ENCODE measurements at places on chromosomes 4 and X.

DNA sequence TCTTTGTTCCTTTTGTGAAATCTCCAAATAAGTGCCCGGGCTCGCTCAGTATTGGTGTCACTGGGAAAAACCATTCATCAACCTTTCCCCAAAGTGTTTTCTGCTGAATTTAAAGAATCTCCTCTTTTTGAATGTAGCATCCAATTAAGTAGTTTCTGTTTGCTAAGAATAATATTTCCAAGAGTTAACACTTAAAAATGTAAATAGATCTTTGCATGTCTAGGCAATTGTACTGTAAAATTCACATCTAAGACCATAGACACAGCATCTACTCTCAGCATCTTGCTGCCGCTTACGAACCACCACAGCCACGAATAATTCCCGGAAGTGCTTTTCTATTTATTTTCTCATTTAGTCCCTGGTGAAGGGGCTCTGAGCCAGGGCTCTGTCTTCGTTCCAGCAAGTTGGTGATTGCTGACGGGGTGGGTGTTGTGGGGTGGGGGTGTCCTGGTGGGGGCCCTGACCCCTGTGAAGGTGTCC lies 1.4 kb downstream of the NSG1 start:
- no peak for DNase-seq

GRCh38 chr4:141654098-141654497 lies 17.7 kb downstream of the IL15 start:
- DNase-seq: no peak

DNA sequence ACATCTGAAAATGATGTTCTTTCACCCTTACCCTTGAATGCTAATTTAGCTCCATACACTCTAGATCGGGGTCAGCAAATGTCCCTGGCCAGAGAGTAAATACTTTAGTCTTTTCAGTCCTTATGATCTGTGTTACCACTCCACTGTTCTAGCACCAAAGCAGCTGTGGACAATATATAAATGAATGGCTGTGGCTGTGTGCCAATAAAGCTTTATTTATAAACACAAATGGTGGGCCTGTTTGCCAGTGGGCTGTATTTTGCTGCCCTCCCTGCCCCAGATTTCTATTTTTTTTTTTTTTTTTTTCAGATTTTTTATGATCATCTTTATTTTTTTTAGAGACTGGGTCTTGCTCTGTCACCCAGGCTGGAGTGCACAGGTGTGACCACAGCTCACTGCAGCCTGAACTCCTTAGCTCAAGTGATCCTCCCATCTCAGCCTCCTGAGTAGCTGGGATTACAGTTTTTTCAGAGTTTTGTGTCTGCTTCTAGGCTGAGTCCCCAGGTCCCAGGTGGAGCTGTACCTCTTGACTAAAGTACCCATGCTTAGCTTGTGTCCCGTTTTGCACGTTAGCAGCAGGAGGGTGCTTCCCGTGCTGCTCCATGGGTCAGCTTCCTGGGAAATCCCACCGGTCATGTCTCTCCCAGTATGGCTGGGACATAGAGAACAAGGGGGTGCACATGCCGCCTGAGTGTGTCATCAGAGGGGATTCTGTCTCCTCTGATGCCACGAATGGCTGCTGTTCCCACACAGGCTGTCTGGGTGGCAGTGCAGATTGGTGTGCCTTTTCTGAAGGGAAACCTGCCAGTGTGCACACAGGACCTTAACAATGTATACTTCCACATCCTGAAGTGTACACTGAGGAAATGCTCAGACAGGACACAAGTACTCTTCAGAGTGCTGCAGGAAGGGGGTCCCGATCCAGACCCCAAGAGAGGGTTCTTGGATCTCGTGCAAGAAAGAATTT lies 16.0 kb upstream of the GRPEL1 start:
- no peak for DNase-seq

DNA sequence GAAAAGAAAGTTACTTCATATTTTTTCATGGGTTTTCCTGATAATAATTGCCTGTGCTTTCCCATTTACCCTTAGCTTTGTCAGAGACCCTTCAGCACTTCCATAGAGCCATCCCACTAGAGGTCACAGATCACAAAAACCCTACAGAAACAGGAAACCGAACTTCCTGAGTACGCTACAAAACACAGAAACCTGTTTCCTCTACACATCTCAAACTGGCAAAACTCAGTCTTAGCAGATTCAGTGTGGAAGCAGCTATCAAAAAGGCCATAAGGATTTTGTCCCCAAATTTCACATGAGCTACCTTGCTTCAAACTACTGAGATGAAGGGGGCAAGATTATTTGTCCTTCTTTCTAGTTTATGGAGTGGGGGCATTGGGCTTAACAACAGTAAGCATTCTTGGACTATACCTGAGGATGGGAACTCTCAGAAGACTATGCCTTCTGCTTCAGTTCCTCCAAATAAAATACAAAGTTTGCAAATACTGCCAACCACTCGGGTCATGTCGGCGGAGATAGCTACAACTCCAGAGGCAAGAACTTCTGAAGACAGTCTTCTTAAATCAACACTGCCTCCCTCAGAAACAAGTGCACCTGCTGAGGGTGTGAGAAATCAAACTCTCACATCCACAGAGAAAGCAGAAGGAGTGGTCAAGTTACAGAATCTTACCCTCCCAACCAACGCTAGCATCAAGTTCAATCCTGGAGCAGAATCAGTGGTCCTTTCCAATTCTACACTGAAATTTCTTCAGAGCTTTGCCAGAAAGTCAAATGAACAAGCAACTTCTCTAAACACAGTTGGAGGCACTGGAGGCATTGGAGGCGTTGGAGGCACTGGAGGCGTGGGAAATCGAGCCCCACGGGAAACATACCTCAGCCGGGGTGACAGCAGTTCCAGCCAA lies at the start of gene MMRN1:
Gene MMRN1 (plus strand): TSS at position 206 of the 902 bp plus-strand sequence. CDS start 118 bp downstream, at position 324.
- DNase-seq: no peak

GRCh38 chrX:138026211-138026610 lies 460.3 kb downstream of the ZIC3 start:
- no peak for DNase-seq

DNA sequence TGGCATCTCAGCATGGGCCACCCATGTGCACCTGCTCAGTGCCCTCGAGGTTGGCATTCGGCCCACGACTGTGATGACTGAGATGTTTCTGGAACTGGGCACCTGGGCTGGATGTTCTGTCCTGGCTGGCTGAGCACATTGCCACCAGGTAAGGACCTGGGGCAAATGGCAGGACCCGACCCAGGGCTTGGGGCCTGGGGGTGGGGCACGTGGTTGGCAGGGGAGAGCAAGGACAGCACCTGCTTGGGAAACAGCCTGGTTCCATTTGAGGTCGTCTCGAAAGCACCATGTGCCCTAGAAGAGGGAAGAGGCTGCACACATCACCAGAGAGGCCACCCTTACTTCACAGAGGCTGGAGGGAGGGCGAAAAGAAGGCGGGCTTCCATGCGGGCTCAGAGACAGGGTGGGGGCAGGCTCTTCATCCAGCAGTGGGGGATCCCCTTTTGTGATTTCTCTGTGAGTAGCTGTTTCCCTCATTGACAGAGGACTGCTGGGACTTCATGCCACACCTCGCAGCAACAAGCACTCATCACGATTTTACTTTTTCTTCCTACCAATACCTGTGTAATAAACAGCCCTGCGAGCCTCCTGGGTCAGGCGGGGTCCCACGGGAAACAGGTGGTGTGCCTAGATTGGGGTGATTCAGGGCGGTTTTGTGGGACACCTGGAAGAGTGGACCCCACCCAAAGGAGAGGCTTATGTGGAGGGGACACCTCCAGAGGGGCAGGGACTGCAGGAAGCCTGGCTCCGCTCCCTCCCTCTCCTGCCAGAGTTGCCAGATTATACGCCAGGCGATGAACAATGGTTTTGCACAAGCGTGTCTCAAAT lies 12.0 kb downstream of the TMEM187 start:
- no peak for DNase-seq
